ENCODE measurements at places on chromosomes 11 and 22. TPM values are rescaled to one million over a fixed set of nuclear protein-coding genes. Genes with fewer than 3 reads are reported as not detected.

The OR51S1 gene
- polyA plus RNA-seq = not detected

The SCUBE2 gene
- not detected for polyA plus RNA-seq

The OR51B5 gene
- not detected for polyA plus RNA-seq

The SLC15A3 gene
- polyA plus RNA-seq = not detected

The TRPT1 gene
- polyA plus RNA-seq = 35.3 TPM

The ANO5 gene
- not detected for polyA plus RNA-seq

The HEPHL1 gene
- not detected for polyA plus RNA-seq

The MDK gene
- polyA plus RNA-seq = not detected

The OR10A2 gene
- not detected for polyA plus RNA-seq

The BACE1-AS gene
- not detected for polyA plus RNA-seq

The MTFP1 gene
- polyA plus RNA-seq = 47.4 TPM

The SCGB1C1 gene
- not detected for polyA plus RNA-seq

The SGSM1 gene
- 0.76 TPM for polyA plus RNA-seq

The TPBGL gene
- polyA plus RNA-seq = 0.10 TPM

The FAM180B gene
- polyA plus RNA-seq = not detected
